Activated gamma-delta T cell treated with anti-CD3 and anti-CD28 coated beads, Interleukin-2, amount 50 U/mL, for 16 hours (primary cell): ENCODE measurements at places on chromosomes 7 and 10.

GRCh38 chr10:110456523-110457091 is 41.1 kb upstream of the DUSP5 start:
- DNase-seq: no peak

DNA sequence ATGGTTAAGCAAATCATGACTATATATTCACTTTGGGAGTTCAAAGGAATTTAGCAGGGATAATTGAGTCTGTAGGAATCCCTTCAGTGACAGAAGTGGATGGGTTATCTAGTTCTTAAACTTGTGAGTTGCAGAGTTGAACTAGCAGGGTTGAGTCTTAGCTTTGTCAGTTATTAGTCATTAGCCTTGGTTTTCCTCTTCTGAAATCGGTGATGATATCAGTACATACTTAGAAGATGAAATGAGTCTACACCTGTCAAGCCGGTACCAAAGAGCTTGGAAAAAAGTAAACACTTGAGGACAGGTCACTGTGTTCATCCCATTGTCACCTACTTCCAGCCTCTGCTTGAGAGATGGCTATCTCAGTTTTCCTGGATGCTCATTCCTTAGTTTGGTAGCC is 73.5 kb downstream of the BUB3 start:
- DNase-seq: no peak

DNA sequence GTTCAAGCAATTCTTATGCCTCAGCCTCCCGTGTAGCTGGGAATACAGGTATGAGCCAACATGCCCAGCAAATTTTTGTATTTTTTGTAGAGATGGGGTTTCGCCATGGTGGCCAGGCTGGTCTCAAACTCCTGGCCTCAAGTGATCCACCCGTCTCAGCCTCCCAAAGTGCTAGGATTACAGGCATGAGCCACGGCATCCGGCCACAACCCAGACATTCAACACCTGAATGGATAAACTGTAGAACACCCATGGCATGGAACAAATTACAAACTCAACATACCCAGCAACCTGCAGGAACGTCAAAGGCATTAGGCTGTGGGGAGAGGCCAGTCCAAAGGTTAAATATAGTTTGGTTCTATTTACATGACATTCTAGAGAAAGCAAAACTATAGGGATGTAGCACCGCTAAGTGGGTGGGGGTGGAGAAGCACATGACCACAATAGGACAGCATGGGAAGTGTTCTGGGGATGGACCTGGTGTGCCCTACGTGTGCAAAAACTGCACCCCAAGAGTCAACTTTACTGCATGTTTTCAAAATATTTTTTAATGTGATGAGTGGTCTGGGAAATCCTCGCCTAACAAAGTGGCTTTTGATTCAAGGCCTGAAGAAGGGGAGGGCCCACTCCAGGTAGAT is 6.5 kb upstream of the PGAM2 start:
- no peak for DNase-seq

DNA sequence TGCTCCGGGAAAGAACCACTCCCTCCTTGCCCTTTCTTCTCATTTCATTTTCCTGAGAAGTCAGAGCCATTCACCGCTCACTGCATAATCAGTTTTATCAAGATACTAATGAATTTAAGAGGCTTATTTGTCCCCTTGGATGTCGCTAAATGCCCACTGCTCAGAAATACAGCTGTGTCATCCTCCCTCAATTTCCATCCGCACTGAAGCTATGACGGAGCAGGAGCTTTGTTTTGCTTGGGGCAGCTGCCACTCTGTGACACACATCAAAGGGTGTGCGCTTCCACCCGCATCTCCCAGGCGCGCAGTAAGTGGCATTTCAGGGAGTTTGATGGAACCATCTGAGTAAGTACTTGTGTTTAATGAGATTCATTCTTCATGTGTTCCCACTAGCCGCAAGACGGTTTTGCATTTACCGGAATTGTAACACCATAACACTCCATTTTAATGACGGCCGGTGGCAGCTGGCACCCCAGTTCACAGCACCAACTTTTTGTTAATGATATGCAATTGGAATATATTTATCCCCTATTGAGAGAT is 103.8 kb upstream of the PARD3 start:
- no peak for DNase-seq

DNA sequence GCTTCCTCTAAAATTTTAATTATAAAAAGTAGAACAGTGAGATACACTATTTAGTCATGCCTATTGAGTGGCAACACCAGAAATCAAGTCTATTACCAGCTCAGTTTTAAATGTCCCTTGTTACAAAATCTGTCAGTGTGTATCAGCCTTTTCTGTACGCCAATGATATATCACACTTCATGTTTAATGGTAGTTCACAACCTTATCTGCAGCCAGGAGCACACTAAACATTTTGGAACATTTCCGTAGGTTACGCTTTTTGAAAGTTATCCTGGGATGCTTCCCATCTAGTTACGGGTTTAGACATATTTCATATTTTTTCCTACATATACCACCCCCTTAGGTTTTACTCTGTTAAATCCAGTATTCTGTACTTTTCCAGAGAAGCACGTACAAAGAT is 5.4 kb downstream of the HNRNPA2B1 start:
- no peak for DNase-seq

DNA sequence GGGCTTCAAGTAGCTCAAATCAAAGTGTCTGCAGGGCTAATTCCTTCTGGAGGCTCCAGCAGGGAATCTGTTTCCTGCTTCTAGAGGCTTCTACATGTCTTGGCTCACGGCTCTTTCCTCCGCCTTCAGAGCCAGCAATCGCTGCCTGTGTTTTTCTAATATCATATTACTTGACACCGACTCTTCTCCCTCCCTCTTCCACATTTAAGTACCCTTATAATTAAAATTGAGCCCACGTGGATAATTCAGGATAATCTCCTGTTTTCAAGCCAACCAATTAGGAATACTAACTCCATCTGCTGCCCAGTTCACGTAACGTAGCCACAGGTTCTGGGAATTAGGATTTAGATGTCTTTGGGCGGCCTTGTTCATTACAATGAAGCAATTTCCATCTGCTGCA is 372.2 kb downstream of the DPP6 start:
- no peak for DNase-seq

- no peak for DNase-seq
These were observed 81.6 kb upstream of the PFKP start for GRCh38 chr10:2985729-2986232.

GRCh38 chr7:20519645-20520044 is 95.8 kb upstream of the ABCB5 start:
- DNase-seq: no peak

DNA sequence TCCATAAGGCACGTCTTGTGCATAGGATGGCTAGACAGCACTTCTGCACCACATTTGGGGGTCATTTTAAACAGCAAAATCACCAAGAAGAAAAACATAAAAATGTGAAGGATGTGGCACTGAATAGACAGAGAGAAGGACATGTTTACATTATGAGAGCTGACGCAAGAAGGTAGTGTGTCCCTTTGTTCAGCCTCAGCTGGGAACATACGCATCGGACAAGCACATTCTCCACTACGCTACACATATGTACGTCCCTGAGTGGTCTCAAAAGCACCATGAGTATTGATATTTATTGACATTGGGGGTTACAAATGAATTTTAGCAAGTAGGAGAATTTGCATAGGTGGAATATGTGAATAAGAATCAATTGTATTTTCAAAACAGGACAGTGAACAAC is 20.2 kb downstream of the DDC start:
- no peak for DNase-seq
